NCI-H460 (cell line): ENCODE measurements at places on chromosomes 5 and 9.

GRCh38 chr9:127018935-127019334, 103.5 kb downstream of the ANGPTL2 start:
- no peak for DNase-seq

DNA sequence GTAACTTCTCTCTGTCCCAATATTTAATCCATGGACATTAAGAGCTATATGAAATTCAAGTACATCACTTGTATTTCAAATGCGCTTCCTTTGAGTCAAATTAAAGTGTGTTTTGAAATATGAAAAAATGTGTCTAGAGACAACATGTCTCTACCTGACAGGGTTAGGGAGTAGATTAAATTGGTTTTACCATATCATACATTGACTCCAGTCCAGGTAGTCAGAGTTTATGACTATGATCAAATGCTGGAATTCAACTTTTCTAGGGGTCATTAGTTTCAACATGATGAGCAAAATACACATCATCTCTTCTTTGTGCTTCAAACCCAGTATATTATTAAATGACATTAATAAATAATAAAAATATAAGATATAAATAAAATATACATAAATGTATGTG, 259.2 kb downstream of the CDH10 start:
- no peak for DNase-seq

GRCh38 chr9:7871977-7872730, 72.6 kb upstream of the DMAC1 start:
- DNase-seq, result no peak

GRCh38 chr5:117207088-117207668, 632.6 kb upstream of the SEMA6A start:
- no peak for DNase-seq

GRCh38 chr5:88883836-88884607, 1.0 kb upstream of the MEF2C start:
- DNase-seq, result no peak

GRCh38 chr5:61202213-61202612, 39.9 kb upstream of the SMIM15 start:
- no peak for DNase-seq

DNA sequence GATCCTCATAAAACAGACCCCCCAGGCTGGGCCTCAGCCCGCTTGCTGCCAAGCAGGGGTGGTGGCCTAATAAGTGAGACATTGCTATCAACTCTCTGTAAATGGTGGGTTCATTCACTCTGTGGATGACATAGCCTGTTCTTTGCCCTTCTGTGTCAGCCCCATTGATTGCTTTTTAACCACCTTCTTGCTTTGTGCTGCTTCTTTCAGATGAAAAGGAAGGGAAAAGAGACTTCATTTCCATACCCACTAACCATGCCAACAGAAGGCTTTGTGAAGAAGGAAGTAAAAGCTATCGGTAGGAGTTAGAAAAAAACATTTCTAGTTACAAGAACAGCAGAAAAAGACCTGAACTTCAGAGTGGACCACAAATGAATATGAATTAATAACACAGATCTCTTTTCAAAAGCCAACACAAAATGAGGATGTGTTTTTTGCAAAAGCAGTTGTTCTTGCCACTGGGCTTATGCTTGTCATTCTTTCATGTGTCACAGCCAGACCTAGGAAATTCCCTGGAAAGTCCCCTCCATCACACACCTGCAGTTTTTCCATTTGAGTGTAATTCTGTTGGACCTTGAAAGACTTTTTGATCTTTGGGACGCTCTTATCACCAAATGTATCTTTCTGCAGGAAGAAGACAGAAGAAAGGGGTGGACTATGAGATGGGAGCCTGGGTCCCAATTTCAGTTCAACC, 507.7 kb downstream of the CCDC171 start:
- DNase-seq, result no peak

DNA sequence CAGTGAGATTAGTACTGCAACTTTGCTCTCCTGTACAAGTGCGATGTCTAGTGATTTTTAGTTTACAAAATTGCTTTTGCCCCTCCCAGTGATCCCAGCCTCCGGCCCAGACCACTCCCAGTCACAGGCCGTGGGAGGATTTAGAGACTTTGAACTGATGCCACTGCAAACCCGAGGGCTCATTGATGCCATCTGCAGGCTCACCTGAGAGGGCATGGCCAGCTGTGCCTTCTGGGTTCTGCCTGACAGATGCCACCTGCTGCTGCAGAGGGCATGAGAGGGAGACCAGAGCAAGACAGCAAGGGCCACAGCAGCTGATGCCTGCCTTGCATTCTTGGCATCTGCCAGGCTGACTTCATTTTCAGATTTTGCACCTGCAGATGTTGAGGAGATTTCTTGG, 593.8 kb downstream of the CDK5RAP2 start:
- DNase-seq, result no peak
